ENCODE measurements at places on chromosomes 4 and X.

DNA sequence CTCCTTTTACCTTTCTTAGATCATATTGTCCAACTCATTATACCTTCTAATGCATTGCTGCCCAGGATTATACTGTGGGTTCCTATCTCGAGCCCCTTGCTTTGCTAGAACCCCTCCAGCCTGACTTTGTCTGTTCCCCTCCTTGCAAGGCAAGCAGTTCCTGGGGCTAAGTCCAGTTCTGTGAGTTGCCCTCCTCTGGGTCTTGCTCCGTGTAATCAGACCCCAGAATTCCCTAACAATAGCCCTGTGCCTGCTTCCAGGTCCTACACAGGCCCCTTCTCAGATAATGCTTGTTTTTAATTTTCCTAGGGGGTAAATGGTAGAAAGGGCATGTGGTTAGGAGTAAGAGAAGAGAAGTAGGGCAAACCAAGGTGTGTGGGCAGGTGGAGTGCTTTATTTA is 145.9 kb downstream of the FSTL5 start:
- DNase-seq: no peak

DNA sequence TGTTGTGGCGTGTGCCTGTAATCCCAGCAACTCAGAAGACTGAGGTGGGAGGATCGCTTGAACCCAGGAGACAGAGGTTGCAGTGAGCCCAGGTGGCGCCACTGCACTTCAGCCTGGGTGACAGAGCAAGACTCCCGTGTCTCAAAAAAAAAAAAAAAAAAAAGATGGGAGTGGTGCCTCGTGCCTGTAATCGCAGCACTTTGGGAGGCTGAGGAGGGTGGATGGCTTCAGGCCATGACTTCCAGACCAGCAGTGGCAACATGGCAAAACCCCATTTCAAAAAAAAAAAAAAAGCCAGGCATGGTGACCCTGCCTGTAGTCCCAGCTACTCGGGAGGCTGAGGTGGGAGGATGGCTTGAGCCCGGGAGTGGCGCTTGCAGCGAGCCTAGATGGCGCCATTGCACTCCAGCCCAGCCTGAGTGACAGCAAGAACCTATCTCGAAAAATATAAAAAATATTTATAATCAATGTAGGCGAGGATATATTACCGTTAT is 27.0 kb downstream of the EIF2S3 start:
- DNase-seq: no peak

GRCh38 chr4:36274158-36274557 is 7.3 kb upstream of the DTHD1 start:
- no peak for DNase-seq

GRCh38 chr4:130124066-130124465 is 1028.1 kb downstream of the C4orf33 start:
- no peak for DNase-seq

GRCh38 chr4:26367811-26368210 is 47.0 kb downstream of the RBPJ start:
- no peak for DNase-seq

- DNase-seq: no peak
Measured at GRCh38 chr4:91325495-91325894, 978.3 kb upstream of the GRID2 start.

DNA sequence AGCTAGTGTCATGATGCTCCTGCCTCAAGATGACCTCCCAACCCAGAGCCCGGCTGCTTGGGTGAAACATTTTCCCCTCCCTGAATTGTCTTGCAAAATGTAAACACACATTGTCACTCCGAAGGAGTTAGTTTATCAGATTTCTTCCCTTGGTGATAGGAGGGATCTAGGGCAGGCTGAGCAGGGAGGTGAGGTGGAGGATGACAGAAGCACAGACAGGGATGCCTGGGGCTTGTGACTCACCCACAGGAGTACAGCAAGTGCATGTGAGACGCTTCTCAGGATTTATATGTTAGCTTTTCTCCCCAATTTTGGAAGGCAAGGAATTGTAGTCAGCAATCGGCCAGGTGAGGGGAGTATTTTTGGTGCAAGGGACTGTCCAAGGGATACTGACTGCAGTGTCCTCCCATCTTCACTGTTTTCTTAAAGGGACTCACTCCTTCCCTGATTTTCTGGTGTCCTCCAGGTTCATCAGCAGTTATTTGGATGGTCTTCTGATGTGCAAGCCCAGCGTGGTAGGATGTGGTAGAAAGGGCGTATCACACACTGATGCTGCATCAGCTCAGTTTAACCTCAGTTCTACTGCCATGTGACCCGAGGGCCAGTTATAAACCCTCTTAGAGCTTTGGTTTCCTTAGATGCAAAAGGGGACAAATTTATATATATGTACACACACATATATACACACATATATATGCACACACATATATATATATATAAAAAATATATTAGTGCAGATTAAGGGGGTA is 46.2 kb upstream of the IGFBP7 start:
- DNase-seq: no peak

DNA sequence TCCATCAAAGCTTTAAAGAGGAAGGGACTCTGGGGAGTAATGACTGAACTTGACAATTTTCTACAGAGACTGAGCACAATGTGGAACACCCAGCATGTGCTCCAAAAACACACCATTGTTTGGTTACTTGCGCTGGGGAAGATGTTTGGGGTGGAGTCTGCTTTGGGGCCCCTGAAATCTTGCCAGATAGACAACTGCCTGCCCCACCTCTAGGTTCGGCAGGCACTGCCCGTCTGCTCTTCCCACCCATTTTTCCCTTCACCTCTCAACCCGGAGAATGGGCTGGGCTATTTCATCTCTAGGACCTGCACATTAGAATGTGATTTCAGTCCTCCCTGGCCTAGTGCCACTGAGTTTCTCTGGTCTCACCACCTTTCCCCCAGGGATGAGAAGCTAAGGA is 41.9 kb downstream of the TSC22D3 start:
- DNase-seq: no peak

- DNase-seq: no peak
Measured at GRCh38 chr4:37825968-37826294, 555 bp upstream of the PGM2 start.

GRCh38 chr4:52173470-52174045 is 122.5 kb downstream of the SPATA18 start:
- no peak for DNase-seq

DNA sequence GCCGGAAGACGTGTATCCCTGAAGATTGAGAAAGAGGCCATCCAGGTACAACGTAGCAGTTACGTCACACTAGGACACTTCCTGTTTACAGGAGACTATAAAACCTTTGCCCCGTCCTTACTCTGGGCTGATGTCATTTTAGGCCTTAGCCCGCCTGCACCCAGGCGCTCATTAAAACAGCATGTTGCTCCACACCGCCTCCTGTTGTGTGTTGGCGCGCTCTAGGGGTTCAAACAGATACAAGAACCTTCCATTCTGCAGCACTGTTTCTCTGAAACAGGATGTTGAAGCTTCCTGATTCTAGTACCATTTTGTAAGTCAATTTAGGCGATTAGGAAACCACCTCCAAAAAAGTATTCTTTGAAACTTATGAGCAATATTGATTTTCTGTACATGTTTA is 722.1 kb downstream of the PCDH7 start:
- DNase-seq: no peak

- no peak for DNase-seq
Measured at GRCh38 chrX:13491061-13491460, 78.3 kb upstream of the EGFL6 start.

GRCh38 chr4:63777601-63778000 is 631.6 kb downstream of the TECRL start:
- DNase-seq: no peak

GRCh38 chr4:96073461-96073860 is 233.6 kb downstream of the PDHA2 start:
- DNase-seq: no peak

- DNase-seq: no peak
Measured at GRCh38 chr4:3836756-3837601, 70.8 kb downstream of the ADRA2C start.

- no peak for DNase-seq
Measured at GRCh38 chr4:105170711-105171110, 24.0 kb downstream of the TET2 start.

DNA sequence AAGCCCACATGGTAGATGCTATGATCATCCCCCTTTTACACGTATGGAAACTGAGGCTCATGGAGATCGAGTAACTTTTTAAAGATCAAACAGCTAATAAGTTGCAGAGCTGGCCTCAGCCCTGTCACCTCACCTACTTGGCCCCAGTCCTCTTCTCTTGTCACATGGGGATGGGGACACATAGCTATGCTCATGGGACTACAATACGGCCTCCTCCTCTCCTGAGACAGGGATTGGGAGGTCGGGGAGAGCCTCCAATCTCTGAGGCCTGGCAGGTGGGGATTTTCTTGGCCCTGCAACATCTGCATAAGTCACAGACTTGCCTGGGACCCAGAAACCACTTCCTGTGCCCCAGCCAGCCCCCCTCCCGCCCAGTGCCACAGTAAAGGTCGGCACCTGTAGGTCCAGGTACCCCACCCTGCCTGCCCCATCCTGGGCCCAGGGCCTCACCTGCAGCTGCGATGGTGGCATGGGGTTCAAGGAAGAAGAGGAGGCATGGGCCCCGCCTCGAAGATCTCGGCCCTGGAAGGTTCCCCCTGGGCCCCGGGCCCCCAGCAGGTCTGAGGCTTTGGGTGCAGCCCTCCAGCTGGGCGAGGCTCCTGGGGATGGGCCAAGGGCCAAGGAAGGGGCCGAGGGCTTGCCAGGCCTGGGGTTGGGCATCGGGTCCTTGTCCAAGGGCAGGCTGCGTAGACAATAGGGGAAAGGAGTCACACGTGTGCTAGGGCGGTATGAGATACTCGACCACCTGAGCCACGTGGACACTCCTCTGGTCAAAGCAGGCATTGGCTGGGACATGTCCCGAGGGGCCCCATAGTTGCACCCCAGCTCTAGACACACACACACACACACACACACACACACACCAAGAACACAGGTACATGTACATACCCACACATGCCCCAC is 6.4 kb downstream of the FOXP3 start:
- DNase-seq: no peak

GRCh38 chr4:150089732-150090131 is 11.5 kb downstream of the DCLK2 start:
- DNase-seq: no peak

GRCh38 chr4:37770016-37770415 is 56.5 kb upstream of the PGM2 start:
- no peak for DNase-seq

DNA sequence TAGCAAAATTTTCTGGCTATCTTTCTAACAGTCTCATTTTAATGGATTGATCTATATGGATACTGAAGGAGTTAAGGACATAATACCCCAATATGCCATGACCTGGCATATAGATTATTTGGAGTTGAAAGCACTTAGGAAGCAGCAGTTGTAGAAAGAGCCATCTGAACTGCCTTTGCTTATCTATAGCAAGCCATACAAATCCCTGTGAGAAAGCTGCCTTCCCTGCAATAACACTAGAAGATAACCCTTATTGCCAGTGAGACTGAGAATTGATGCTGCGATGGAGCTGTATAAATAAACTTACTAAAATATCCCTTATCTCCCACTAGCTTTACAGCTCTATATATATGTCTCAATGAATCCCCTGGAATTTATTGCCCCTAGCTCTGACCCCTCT is 346.3 kb downstream of the TECRL start:
- no peak for DNase-seq

GRCh38 chr4:76234679-76235044 is 16.9 kb upstream of the FAM47E start:
- no peak for DNase-seq

- DNase-seq: no peak
Measured at GRCh38 chr4:55554453-55555030, 7.8 kb upstream of the CLOCK start.

DNA sequence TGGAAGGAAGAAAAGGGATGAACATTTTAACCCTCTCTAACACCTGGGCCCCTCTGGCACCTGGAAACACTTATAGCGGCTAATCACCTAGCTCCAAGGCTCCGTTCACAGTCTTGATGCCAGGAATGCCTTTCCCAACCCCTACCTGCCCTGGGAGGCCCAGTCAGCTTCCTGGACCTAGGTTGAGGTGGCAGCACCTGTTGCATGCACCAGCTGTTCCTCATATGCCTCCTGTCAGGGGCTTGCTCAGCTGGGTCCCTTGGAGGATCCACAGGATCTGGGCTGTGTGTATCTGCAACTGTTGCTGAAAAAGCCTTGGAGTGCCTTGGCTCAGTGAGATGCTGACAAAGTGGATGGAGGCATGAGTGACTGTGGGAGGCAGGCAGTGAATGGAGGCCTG is 4.4 kb downstream of the CFP start:
- no peak for DNase-seq

GRCh38 chrX:39399387-39399786 is 598.1 kb downstream of the MID1IP1 start:
- no peak for DNase-seq

DNA sequence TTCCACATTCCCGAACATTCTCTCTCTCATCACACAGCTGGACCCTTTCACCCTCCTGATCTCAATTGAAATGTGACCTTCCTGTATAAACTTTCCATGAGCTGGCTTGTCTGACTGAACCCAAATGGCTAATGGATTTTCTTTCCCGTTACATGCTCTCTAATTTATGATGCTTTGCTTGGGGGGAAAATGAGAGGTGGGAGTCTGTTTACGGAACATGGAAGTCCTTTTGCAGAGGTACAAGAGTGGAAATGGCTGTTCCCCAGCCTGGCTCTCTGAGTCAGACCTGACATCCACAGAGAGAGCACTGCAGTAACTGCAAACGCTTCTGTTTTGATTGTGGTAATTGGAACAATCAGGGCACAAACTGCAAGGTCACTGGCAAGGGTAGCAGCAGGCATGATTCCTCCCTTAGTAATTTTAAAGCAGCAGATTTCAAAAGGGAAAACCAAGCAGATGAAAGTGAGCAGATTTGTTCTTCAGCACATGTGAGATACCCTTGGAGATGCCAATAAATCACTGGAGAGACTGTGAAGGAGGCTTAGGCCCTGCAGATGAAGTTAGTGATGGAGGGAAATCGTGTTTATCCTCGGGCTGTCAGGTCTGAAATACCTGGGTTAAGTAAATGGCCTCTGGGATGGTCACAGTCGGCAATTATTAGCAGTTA is 83.9 kb downstream of the SNCA start:
- DNase-seq: no peak

- no peak for DNase-seq
Measured at GRCh38 chr4:112214390-112215264, 17.0 kb upstream of the AP1AR start.

DNA sequence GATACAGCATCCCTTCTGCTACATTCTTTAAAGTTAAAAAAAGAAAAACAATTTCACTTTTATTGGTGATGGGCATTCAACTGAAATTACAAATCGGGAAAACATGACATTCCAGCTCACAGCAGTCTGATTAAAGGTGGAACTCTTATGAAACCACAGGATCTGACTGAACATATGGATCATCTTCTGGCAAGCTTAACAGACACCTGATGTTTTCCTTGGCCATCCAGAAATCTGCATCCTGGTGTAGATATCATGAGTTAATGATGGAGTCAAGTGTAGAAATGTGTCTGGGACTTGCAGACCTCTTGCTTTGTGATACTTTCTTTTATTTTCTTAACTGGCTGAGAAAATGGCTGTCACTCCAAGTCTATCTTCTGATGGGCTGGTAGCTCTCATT is 167.9 kb downstream of the CBR4 start:
- DNase-seq: no peak

DNA sequence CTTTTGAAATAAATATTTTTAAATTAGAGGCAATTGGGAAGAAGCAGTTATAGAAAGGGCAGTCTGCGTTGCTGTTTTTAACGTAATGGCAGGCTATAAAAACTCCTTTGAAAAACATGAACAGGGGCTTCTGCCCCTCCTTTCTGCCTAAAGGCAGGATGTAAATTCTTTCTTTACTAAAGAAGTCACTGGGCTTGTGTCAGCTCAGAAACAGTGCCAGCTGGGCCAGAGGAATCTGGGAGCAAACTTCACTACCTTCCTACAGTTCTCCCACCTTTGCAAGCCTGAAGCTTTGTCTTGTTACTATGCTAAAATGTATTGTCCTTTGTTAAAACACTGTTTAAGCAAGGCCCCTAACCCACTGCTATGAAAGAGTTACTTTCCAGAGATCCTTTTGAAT is 1664.8 kb downstream of the RPA4 start:
- no peak for DNase-seq

All from activated CD8-positive, alpha-beta memory T cell treated with anti-CD3 and anti-CD28 coated beads for 4 hours (primary cell).